Activated CD4-positive, alpha-beta T cell treated with anti-CD3 and anti-CD28 coated beads, Interleukin-2, amount 50 U/mL, for 24 hours (primary cell): ENCODE measurements at places on chromosomes 3 and 15.

DNA sequence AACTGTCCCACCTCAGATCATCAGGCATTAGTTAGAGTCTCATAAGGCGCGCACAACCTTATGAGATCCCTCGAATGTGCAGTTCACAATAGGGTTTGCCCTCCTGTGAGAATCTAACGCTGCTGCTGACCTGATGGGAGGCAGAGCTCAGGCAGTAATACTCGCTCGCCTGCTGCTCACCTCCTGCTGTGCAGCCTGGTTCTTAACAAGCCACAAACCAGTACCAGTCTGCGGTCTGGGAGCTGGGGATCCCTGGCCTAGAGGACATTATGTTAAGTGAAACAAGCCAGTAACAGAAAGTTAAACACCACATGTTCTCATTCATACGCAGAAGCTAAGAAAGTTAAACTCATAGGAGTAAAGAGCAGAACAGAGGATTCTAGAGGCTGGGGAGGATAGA, 47.0 kb downstream of the MAP3K13 start:
- no peak for DNase-seq

DNA sequence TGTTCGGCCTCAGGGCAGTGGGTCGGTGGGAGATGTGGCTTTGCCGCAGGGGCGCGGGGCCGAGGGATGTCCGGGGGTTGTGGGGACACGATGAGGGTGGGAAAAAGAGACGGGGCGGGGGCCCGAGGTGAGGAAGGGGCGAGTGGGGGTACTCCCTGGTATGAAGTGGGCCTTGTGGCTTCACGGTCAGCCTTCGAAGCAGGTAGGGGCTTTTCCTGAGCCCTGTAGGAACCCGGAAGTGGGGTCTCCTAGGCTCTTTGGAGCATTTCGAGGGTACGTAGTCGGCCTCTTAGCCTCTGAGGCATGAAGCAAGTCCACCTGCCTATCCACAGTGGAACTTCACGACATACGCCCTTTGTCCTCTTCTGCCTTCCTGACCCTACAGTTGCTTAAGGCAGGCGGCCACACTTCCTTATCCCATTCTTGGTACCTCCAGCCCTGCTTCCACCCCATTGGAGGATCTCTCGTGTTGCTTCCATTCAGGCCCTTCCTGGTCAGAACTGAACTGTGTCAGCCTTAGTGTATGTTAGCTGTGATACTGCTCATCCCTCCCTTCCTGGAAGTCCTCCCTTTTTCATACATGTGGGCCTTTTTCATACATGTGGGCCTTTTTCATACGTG, 389 bp downstream of the ARPC4 start:
- no peak for DNase-seq

DNA sequence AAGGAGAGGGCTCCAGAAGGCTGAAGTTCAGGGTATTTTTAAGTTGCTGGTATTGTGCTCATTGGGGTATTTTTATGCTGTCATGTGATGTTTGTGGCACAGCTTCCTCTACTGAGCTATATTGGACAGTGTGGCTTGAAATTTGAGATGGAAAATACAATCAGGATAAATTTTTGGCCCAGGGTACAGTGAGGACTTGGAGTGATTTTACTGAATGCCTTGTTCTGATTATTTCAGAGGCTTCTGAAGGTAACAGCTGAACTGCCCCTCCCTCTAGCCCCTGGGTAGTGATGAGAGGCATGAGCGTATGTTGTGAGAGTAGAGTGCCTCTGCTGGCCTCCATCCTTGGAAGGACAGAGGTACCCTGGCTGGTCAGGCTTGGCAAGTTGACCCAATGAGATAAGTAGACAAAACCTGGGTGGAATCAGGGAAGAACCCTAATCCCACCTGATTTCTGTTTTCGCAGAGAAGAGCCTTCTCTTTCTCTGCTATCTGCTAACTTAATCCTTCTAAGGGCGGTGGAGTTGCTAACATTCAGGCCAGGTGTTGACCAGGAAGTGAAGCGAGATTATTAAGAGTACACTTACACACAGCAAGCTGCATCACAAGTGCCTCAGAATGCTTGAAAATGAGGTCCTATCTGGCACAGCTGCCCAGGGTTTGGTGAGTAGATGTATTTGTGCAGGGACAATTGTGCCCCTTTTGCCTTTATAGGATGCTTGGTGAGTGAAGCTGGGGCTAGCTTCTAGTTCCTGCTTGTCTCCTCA, 98.1 kb upstream of the CLSTN2 start:
- no peak for DNase-seq

DNA sequence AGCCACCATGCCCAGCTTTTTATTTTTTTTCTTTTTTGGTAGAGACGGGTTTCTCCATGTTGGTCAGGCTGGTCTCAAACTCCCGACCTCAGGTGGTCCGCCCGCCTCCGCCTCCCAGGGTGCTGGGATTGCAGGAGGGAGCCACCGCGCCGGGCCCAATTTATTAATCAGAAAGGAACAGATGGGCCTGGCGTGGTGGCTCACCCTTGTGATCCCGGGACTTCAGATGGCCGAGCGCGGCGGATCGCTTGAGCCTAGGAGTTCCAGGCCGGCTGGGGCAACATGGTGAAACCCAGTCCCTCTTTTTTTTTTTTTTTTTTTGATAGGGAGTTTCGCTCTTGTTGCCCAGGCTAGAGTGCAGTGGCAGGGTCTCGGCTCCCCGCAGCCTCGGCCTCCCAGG, 64.6 kb downstream of the GOLGA6L7 start:
- DNase-seq = no peak

DNA sequence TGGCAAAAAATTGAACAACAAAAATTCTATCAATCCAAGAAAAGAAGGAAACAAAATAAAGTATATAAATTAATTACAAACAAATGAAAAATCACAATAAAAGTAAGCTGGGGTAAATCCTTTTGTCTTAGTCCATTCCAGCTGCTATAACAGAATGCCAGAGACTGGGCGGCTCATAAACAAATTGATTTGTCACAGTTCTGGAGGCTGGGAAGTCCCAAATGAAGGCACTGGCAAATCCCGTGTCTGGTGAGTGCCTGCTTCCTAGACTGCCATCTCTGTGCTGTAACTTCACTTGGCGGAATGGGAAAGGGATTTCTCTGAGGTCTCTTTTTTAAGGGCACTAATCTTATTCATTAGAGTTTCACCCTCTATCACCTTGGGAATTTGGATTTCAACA, 53.6 kb upstream of the RPL35A start:
- no peak for DNase-seq

GRCh38 chr3:120524171-120524923, 71.8 kb upstream of the NDUFB4 start:
- no peak for DNase-seq
